Peyer's patch (tissue), 4 donors: ENCODE measurements at places on chromosomes 5 and 9. TPM values are rescaled to one million over a fixed set of nuclear protein-coding genes. Genes with fewer than 3 reads are reported as not detected.

HIGD2A gene
- 92.4 TPM for total RNA-seq

DHX29 gene
- 16.0 TPM for total RNA-seq

DNA sequence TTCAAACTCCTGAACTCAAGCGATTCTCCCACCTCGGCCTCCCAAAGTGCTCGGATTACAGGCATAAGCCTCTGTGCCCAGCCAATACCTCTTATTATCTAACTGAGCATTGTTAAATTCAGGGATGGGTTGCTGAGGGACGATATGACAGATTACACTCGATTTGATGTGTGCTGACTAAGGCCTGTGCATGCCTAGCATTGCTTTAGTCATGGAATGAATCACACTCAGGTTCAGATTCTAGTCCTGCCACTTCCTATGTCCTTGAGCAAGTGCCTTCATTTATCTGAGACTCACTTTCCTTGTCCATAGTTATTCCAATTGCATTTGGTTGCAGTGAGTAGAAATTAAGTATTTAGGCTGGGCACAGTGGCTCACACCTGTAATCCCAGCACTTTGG lies 19.5 kb downstream of the THBS4 start:
- no peaks in the 10 kb centered on the region for H3K4me1 ChIP-seq
- H3K27ac ChIP-seq, result no peak overlapping the region
- H3K36me3 ChIP-seq, result no peaks in the 10 kb centered on the region
- DNase-seq, result no peak
- no peaks in the 10 kb centered on the region for H3K27me3 ChIP-seq
- no peak overlapping the region for H3K4me3 ChIP-seq

DNA sequence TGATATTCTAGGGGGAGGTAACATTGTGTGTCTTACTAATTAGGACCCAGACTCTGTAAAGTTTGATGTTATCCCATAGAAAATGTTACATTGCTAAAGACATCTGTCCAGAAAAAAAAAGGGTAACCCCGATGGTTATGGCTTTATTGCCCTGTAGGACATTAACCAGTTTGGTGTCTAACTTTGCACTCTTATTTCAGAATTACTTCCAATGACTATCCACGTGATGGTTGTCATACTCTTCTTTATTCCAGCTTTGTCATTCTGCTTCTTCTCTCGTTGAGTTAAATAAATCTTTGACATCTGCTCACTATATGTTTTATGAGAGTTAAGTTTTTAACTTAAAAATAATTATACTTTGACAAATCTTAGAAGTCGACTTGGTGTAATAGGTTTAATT lies 180.4 kb upstream of the ANKRD55 start:
- H3K36me3 ChIP-seq, result no peaks in the 10 kb centered on the region
- no peak overlapping the region for H3K4me3 ChIP-seq
- no peaks in the 10 kb centered on the region for H3K4me1 ChIP-seq
- no peak overlapping the region for H3K27ac ChIP-seq

DNA sequence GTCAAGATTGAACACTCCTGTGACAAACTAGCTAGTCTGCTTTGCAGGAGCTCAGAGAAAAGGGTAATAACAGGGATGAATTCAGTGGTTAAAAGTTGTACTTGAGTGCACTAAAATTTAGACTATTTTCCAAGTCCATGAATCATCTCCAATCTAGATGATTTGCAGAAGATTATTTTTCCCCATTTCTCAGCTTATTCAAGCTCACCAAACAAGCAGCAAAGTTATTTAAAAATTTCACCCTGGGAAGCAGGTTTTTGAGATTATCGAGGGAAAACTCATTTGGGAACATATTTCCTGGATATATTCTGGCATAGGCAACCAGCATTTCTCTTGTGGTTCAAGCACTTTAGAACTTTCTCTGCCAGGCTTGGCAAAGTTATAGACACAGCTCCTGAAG lies 311.4 kb downstream of the TLE1 start:
- H3K27me3 ChIP-seq, result no peaks in the 10 kb centered on the region
- H3K27ac ChIP-seq, result no peak overlapping the region
- H3K4me3 ChIP-seq, result no peak overlapping the region
- DNase-seq, result no peak
- no peaks in the 10 kb centered on the region for H3K36me3 ChIP-seq
